AG04449 (cell line): ENCODE measurements at places on chromosomes 11 and 22.

DNA sequence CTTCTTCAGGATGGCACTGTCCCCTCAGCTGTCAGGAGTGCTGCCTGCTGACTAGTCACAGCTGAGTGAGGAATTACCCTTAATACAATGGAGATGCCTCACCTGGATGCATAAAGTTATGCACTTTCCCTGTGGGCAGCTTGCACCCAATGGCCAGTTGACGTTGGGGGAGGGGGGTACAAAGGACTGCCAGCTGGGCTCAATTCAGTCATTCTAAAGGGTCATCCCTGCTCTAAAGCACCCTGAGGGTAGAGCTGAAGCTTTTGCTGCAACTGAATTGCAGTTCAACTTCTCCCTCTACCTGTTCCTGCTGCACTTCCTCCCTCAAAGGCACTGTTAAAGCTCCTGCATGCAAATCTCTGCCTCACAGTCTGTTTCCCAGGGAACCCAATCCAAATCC lies 147.8 kb upstream of the SESN3 start:
- no peak for DNase-seq

- DNase-seq = no peak
Measured at GRCh38 chr11:44306052-44306917, 3.7 kb downstream of the ALX4 start.

- no peak for DNase-seq
Measured at GRCh38 chr11:57248780-57249383, 11.8 kb upstream of the APLNR start.

GRCh38 chr11:45102810-45103621 lies 43.4 kb upstream of the PRDM11 start:
- no peak for DNase-seq

DNA sequence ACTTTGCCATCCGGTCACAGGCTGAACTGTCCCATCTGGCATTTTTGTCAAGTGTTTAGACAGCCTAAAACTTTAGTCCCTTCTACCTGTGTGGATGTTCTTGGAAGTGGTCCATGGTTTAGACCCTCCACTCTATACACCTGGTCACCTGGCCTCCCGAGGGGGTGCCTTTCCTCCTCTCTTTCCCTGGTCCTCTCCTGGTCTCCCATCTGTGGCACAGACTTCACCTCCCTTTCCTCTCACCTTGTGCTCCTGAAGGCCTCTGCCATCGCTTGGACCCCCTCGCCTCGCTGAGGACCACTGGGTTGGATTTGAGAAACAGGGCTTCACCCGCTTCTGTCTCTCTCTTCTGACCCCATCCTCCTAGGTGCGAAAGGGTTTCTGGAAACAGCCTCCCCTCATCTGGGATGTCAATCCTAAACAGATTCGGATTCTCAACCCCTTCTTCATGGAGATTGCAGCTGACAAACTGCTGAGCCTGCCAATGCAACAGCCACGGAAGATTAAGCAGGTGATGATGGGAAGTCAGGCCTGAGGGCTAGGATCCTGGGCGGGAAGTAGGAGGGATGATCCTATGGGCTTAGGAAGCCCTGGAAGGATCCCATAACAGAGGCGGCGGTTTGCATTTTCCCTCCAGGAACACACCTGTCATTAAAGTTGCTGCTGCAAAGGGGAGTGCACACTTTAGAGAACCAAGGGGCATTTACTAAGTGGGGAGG lies 53.6 kb downstream of the ST3GAL4 start:
- no peak for DNase-seq

DNA sequence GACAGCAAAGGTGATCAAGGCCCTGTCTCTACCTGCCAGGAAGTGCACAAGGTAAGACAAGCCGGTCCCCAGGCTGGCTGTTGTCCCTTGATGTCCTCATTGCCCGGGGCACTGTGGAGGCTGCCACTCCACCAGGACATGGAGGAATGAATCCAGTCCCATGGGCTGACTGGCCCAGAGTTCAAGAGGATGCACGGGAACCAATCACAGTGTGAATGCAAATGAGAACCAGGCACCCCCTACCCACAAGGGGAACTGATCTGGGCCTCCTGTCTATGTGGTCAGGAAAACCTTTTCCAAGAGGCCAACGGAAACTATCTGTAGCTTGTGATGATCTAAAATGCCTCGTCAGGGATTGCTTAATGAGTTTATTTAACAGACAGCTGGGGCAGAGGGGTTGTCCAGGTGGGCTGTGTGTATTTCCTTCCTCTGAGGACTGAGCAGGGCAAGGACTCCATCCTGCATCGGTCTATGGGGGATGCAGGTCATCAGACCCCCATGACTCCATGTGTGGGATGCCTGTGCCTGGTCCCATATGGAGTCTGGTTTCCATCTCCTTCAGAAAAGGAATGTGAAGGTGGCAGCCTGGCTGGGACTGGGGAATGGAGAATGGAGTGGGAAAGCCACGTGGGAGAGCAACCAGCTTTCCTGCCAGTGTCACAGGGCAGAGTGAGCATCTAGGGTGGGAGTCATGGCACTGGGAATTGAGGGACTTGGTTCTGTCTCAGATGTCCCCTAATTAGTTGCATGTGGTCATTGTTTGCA lies 60.5 kb downstream of the CD82 start:
- no peak for DNase-seq

DNA sequence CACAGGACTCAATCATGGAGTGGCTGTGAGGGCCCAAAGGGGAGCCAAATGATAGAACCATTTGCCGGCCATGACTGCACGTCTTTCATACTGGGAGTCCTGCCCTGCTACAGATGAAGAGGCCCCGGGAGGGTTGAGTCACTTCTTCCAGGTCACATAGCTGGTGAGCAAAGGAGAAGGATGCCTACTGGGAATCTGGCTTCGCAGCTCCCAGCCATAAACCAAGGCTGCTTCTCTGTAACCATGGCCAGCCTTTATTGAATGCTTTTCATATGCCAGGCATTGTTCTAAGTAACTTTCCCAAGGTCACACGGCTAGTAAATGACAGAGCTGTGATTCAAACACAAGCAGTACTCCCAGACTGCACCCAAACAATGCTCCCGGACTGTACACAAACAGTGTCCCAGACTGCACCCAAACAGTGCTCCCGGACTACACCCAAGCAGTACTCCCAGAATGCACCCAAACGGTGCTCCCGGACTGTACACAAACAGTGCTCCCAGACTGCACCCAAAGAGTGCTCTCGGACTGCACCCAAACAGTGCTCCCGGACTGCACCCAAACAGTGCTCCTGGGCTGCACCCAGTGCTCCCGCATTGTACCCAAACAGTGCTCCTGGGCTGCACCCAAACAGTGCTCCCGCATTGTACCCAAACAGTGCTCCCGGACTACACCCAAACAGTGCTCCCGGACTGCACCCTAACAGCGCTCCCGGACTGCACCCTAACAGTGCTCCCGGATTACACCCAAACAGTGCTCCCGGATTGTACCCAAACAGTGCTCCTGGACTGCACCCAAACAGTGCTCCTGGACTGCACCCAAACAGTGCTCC lies 89.8 kb downstream of the FBXO7 start:
- no peak for DNase-seq

- DNase-seq = no peak
Measured at GRCh38 chr11:32861850-32862577, 30.6 kb upstream of the QSER1 start.

DNA sequence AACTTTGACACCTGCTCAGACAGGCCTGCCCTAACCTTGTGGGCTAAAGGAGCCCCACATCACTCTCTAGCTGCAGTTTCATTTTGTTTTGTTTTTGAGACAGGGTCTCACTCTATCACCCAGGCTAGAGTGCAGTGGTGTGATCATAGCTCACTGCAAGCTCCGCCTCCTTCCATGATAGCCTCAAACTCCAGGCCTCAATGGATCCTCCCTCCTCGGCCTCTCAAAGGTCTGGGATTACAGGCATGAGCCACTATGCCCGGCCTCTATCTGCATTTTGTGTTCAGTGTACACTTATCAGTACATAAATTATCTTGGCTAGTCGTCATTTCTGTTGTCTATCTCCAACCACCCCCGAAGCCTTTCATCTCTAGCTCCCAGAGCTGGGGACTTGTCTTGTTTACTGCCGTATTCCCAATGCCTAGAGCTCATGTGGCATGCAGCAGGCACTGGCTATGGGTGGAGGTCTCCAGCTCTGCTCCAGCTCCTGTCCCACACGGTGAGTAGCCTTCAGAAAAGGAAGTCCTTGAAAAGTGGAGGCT lies 22.1 kb upstream of the PEX26 start:
- no peak for DNase-seq

- peak; percentile 31 for DNase-seq
Measured at GRCh38 chr11:26753723-26754504, 32.1 kb upstream of the SLC5A12 start.

GRCh38 chr22:46905834-46906233 lies 143.4 kb downstream of the TBC1D22A start:
- no peak for DNase-seq

- no peak for DNase-seq
Measured at GRCh38 chr22:24564376-24565058, 8.7 kb downstream of the SNRPD3 start.

GRCh38 chr22:50184004-50184901 lies 1.5 kb upstream of the TRABD start:
- DNase-seq = no peak

- no peak for DNase-seq
Measured at GRCh38 chr11:93740730-93741093, 583 bp downstream of the TAF1D start.

DNA sequence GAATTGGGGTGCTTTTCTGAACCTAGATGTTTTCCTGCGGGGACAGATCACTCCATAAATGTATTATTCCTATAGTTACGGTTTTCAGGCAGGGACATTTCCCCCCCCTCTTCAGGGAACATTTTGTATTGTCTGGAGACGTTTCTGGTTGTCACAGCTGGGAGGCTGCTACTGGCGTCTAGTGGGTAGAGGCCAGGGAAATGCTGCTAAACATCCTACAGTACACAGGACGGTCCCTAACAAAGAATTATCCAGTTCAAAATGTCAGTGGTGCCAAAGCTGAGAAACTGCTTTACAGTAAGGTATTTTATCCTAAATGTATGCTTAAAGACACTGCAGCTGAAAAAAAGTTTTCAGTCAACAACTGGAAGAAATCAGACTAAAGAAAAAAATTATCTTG lies 19.4 kb downstream of the PIWIL4 start:
- DNase-seq = no peak

- DNase-seq = no peak
Measured at GRCh38 chr11:64339286-64339685, 718 bp upstream of the CCDC88B start.

- DNase-seq = no peak
Measured at GRCh38 chr11:59668188-59668949, 468 bp downstream of the PATL1 start.

DNA sequence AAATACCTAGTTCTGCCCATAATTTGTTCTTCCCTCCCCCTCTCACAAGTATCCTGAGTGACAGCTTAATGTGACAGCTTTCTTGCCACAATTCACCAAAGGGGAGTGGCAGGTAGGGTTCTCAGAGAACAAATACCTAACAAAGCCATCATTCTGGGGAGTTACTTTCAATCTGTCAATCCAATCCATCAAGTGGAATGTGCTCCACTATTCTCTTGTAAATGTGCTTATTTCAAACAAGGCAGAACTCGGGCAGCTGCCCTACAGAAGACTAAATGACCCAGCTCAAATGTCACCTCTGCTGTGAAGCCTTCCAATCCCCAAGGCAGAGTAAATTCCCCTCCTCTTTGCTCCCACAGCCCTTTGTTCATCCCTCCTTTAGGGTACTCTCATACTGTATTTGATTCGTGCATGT lies 27.8 kb downstream of the LGR4 start:
- DNase-seq = no peak

DNA sequence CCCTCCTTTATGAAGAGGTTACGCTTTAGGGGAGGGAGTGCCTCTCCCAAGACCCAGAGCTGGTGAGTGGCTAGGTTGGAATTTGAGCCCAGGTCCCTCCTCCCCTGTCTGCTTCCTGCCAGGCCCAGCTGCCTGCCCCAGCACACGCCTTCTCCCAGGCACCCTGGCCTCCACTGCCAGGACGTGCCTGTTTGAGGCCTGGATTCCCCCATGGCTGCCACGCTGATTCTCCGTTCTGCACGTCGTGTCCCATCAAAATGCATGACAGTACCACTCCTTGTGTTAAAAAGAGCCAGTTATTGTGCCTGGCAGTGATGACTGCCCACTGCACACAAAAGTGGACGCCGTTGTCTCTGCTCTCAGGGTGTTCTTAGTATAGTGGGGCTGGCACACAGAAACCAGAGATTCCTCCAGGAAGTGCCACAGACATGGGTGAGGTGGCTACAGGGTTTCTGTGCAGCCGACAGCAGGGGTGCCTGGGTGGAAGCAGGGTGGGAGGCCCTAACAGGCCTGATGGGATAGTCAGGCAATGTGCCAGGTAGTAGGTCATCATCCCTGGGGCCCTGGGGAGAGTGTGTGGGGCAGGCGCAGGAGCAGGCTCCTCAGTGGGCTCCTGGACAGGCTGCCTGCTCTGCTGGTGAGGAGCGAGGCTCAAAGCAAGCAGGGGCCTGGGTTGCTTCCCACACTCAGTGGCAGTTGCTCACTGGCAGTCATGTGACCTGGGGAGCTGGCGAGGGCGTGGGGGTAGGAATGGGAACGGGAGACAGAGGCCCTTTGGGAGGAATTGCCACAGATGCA lies 24.2 kb downstream of the MED15 start:
- DNase-seq = no peak
